CD4-positive, CD25-positive, alpha-beta regulatory T cell (primary cell): ENCODE measurements at places on chromosomes 1 and 21. TPM values are rescaled to one million over a fixed set of nuclear protein-coding genes. Genes with fewer than 3 reads are reported as not detected.

The RAP1GAP gene
- 0.84 TPM for total RNA-seq

The TMPRSS15 gene
- total RNA-seq = not detected

The TFAP2E gene
- total RNA-seq = 5.1 TPM

The MPL gene
- total RNA-seq = 2.2 TPM

The SSBP3 gene
- total RNA-seq = 30.6 TPM

The NR5A2 gene
- not detected for total RNA-seq

The KRTAP22-1 gene
- not detected for total RNA-seq

The SPRR2A gene
- total RNA-seq = not detected

The EDN2 gene
- 0.52 TPM for total RNA-seq

The CD160 gene
- not detected for total RNA-seq

The ATP1A2 gene
- total RNA-seq = not detected

The ETV3 gene
- 89.5 TPM for total RNA-seq
